PC-9 (cell line): ENCODE measurements at places on chromosomes 1 and 21.
A peak's percentile ranks its signal among the peaks of the same experiment; 100 is the strongest.

- H3K4me1 ChIP-seq = no peaks in the 10 kb centered on the region
- no peaks in the 10 kb centered on the region for H3K36me3 ChIP-seq
- H3K27ac ChIP-seq = no peak overlapping the region
- no peak for DNase-seq
Observed at GRCh38 chr1:1941868-1942752, 23.0 kb upstream of the TMEM52 start.

- peak overlapping the region; percentile 98 for H3K27ac ChIP-seq
- H3K27me3 ChIP-seq = no peaks in the 10 kb centered on the region
- peaks cover 67% of the 10 kb centered on the region for H3K4me1 ChIP-seq
- H3K36me3 ChIP-seq = 0 out of 2 replicates have a peak, but pooled peaks cover 7% of the 10 kb centered on the region
- DNase-seq = no peak
Observed at GRCh38 chr1:164774413-164774812, 215.4 kb downstream of the PBX1 start.

GRCh38 chr1:118136187-118136941, 48.7 kb downstream of the SPAG17 start:
- DNase-seq = no peak
- no peak overlapping the region for H3K27ac ChIP-seq
- no peaks in the 10 kb centered on the region; the same call in 1 of the 2 replicates for H3K4me1 ChIP-seq
- H3K36me3 ChIP-seq = no peaks in the 10 kb centered on the region
- H3K27me3 ChIP-seq = no peaks in the 10 kb centered on the region

DNA sequence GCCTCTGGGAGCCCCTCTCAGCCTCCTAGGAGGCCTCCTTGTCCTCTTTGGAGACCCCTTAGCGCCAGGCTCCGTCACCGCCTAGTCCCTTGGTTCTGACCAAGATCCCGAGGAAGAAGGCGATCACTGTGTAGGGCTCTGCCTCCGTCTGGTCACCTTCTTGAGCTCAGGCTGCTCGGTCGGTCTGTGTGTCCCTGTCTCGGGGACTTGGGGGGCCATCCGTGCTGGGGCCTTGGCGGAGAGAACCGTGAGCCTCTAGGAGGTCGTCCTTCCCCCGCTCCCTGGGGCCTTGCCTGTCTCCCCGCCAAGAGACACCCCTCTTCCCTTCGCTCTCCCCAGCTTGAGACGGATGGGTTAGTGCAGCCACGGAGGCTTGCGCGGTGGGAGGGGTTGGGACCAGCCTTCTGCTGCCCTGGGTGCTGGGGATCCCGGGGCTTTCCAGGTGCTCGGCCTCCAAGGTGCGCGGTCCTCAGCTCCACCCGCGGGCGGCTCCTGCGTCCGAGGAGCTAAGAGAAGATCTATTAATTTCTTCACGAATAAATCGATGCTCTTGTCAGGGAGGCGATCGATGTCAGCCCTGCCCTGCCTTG, 701 bp upstream of the INSRR start:
- no peaks in the 10 kb centered on the region for H3K36me3 ChIP-seq
- peaks cover 59% of the 10 kb centered on the region for H3K27me3 ChIP-seq
- H3K4me3 ChIP-seq = peak overlapping the region; percentile 40; the same call in 1 of the 2 replicates
- no peak overlapping the region for H3K27ac ChIP-seq
- peak; percentile 8 for DNase-seq
- H3K4me1 ChIP-seq = peaks cover 12% of the 10 kb centered on the region

DNA sequence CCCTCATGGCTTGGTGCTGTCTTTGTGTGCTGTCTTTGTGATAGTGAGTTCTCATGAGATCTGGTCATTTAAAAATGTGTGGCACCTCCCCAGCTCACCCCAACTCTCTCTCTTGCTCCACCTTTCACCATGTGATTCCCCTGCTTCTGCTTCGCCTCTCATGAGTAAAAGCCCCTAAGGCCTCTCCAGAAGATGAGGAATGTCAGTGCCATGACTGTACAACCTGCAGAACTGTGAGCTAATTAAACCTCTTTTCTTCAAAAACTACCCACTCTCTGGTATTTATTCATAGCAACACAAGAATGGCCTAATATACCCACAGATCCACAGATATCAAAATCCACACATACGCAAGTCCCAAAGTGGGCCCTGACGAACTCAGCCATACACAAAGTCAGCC, 88.9 kb upstream of the PPP2R5A start:
- no peak overlapping the region for H3K4me3 ChIP-seq
- no peaks in the 10 kb centered on the region for H3K27me3 ChIP-seq
- H3K36me3 ChIP-seq = no peaks in the 10 kb centered on the region
- DNase-seq = no peak
